ENCODE measurements at places on chromosomes 13 and 19.

GRCh38 chr13:58463841-58464240 is 832.3 kb downstream of the PCDH17 start:
- no peak for DNase-seq

DNA sequence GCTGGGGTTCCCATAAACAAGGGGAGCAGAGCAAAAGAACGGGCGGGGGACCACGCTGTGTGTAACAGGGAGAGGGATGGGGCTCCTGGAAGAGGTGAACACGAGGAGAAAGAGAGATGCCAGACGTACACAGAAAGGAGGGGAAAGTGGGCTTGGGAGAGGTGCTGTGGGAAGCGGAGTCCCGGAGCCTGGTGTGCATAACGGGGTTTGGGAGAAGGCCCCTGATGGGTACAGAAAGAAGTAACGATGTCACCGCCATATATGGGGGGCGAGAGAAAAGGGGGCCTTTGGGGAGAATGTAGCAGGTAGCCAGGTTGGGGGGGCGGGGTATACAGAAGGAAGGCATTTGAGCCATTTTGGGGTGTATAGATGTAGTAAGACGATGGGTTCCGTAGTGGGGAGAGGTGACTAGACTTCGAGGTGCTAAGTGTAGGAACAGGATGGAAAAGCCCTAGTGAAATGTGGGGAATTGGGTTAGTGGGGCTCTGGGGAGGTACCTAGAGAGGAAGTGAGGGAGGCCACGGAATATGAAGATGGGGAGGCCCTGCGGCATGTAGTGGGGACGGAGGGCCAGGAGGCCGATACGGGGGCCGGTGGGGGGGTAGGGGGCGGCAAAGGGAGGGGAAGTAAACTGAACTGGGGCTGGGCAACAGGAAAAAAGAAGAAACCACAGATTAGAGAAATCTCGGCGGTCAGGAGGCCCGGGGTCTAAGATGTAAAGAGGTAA is 787 bp downstream of the ZNF580 start:
- no peak for DNase-seq

GRCh38 chr13:37134411-37135041 is 29.1 kb upstream of the CSNK1A1L start:
- DNase-seq: no peak

DNA sequence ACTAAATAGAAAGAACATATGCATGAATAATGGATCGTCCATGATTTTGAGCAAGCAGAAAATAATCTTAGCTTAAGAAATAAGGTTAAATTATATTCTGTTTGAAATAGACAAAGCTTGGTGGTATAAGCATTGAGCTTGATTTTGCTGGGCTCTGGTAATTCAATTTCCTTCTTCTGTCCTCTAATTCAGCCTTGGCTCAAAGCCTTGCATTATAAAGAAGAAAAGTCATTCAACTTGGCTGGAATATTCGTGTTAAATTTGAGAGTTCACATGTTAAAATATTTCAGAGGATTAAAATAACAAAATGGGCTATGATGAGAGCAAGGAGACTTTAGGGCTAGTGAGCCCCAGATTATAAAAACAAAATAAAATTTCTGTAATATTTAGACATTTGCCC is 415.4 kb upstream of the PCDH20 start:
- no peak for DNase-seq

- no peak for DNase-seq
Observed at GRCh38 chr13:105370011-105370650, 1165.3 kb downstream of the EFNB2 start.

- DNase-seq: peak; percentile 46
Observed at GRCh38 chr19:31312009-31312676, 37.1 kb downstream of the TSHZ3 start.

- DNase-seq: no peak
Observed at GRCh38 chr19:6417713-6418561, 6.7 kb downstream of the KHSRP start.

GRCh38 chr13:18995259-18995873 is 186.3 kb downstream of the TUBA3C start:
- DNase-seq: no peak

GRCh38 chr19:38977445-38978325 is 2.1 kb upstream of the FBXO17 start:
- no peak for DNase-seq

- DNase-seq: no peak
Observed at GRCh38 chr13:113358653-113359190, 5.2 kb downstream of the GRTP1 start.

GRCh38 chr13:81771951-81772350 is 1431.0 kb upstream of the SPRY2 start:
- no peak for DNase-seq

DNA sequence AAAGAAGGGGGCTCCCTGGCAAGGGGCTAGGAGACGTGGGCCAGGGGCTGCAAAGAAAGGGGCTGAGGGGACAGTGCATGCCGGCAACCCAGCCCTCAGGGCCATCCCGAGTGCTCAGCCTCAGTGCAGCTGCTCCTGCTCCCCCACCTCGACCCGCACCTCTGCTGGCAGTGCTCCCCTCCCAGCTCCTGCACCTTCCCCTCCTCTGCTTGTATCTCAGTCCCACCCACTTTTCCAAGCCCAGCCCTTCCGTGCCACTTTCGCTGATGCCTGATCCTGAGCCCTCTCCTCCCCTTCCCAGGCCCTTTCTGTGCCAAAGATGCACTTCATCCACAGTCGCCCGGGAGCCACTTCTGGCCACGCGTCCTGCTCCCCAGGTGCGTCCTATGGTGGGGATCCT is 69.9 kb upstream of the KCTD15 start:
- no peak for DNase-seq

DNA sequence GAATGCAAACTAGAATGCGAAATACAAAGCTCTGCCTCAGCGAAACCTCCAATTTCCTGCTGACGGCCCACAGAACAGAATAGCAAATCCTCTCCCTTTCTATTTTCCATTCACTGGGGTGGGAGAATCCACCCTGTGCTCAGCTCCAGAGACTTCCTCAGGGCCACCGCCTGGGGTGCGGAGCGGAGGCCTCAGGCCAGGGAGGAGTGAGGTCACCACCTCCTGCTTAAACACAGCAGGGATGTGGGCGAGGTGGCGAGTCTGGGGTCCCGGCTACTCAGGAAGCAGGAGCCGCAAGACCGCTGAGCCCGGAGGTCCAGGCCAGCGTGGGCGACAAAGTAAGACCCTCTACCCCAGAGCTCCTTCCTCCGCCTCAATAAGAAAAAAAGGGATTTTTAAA is 666 bp upstream of the ZNF320 start:
- no peak for DNase-seq

DNA sequence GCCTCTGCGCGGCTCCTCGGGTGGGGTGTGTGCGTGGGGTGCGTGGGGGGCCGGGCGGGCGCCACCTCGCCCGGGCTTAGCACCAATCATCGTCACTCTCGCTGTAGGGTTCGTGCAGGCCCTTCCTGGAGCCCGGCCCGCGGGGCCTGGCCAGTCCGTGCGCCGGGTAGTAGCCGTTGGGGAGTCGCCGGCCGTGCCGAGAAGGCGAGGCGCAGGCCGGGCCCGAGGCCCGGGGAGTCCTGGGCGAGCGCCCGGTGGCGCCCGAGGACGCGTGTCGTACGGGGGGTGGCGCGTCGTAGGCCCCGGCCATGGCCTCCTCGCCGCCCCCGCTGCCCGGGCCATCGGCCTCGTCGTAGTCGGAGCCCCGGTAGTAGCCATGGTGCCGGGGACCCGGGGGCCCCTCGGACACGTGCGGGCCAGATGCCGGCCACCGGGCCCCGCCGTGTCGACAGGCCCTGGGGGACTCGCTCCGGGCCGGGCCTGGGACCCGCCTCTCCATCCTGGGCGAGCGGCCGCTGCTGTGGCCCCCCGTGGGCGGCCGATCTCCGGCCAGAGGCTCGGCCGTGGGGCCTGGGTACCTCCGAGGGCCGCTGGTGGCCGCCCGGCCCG is 57.1 kb downstream of the IER2 start:
- no peak for DNase-seq

DNA sequence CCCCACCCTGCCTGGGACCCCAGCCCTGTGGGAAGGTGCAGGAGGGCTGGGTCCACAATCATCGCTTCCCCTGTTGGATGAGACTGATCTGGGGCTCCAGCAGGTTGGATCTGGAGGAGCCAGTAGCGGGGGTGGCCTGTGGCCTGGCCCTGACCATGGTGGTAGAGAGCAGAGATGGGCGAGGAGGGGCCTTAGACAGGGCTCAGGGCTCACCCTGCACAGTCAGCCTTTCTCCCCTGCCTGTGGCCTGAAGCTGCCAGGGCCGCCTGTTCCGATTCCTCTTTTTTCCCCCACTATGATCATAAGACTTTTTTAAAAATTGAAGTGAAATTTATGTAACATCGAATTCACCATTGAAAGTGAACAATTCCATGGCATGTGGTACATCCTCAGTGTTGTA is 18.2 kb downstream of the SIN3B start:
- DNase-seq: no peak

GRCh38 chr13:83895994-83896580 is 13.8 kb upstream of the SLITRK1 start:
- DNase-seq: no peak

GRCh38 chr19:9498183-9498902 is at the start of gene ZNF560:
Gene ZNF560, minus strand, starts transcription at chr19:9498616. Its CDS starts 23,303 bp downstream, at chr19:9475313.
- no peak for DNase-seq

DNA sequence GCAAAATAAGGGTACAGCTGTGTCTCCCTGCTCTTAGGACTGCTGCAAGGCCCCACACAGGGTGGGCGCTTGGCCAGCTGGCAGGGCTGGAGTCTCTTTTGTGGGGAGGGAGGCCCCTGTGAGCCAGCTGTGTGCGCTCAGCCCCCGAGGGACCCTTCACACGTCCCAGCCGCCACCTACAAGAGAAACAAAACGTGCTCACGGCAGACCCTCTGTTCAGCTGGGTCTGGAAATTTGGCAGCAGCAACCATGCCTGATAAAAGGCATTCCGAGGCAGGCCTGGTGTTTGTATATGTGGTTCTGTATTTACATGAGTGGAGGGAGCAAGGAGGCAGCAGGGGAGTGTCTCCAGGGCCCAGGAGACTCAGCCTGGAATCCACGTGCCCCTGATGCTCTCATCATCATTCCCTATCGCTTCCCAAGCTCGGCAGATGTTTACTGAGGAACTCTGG is 49.7 kb downstream of the CRTC1 start:
- DNase-seq: no peak

GRCh38 chr13:36298535-36299068 is 988 bp upstream of the CCDC169 start:
- no peak for DNase-seq

DNA sequence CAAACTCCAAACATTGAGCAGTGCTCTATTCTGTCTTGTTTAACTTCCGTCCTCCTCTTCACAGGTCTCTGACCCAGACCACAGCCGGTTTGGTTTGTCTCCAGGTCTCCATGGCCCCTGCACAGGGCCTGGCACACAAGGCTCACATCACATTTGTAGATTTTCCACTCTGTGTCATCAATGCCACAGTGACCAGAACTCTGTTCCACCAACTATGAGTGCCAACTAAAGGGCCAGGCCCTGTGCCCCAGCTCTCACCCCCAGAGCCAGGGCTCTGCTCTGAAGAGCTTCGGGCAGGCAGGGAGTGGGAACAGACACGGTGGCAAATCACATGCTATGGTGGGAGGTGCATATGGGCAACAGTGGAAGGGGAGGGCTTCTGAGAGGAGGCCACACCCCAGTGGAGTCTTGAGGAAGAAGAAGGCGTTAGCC is 16.0 kb downstream of the SMG9 start:
- no peak for DNase-seq

DNA sequence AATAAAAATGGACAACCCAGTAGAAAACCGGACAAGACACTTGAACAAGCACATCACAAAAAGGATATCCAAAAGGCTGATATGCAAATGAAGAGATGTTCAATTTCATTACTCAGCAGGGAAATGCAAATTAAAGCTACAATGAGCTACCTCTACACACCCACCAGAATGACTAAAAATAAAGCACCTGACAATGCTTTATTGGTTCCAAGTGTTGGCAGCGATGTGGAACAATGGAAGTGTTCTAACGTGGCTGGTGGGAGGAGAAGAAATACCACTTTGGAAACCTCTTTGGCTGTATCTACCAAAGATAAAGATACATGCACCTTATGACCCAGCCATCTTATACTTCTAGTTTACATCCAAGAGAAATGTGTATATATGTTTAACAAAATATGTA is 3.7 kb upstream of the ACP7 start:
- no peak for DNase-seq

DNA sequence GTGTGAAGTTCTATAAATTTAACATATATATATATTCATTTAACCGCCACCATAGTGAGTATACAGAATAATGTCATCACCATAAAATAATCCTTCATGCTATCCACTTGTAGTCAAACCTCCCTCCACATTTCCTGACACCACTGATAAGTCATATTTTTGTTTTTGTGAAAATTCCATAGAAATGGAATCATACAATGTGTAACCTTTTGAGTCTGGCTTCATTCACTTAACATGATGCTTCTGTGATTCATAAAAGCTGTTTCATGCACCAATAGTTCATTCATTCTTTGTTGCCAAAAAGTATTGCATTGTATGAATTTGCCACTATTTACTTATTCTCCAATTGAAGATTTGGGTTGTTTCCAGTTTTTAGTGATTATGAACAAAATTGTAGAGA is 497.5 kb upstream of the PCDH20 start:
- no peak for DNase-seq

GRCh38 chr19:30034321-30034720 is 92.3 kb downstream of the URI1 start:
- DNase-seq: no peak

DNA sequence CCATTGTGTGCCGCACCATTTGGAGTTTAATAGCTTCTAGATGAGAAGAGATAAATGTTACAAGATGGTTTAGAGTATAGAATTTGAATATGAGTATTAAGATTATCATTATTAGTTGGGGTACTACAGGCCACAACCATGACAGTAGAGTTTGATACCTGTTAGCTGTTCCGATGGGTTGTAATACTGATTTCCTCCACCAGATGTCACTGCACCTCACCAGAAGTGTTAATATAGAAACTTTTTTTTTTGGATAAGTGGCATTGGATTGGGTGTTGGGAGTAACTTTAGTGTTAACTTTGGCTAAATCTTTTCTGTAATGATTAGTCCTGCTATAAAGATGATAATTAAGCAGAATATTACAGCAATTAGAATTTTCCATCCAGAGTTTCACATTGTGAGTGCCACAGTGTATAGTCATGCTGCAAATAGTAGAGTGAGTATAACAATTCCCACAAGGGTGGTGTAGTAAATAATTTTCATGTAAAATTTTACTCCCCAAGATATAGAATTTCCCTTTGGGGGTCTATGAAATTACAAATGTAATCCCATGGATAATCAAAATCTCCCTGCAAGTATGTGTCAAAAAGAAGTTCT is 56.3 kb downstream of the PSG3 start:
- DNase-seq: peak; percentile 24

Measured in amniotic stem cell (primary cell).